ENCODE measurements at places on chromosomes 6 and 20. TPM values are rescaled to one million over a fixed set of nuclear protein-coding genes. Genes with fewer than 3 reads are reported as not detected.

DNA sequence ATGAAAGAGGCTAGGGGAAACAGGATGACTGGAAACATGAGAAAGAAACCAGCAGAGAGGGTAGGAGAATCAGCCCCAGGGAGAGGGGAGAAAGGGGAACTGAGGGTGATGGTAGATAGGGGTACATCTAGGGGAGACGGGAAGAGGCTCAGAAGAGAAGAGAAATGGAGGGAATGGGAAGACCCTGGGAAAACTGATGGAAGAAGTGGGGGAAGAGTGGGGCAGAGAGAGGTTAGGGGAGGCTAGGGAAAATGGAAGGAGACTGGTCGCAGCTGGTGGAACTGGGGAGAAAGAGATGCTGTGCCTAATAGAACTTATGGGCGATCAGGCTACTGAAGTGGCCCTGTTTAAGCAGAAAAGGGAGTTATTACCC is 548 bp downstream of the PROCR start:
- no peaks in the 10 kb centered on the region for H3K27me3 ChIP-seq
- H3K36me3 ChIP-seq = no peaks in the 10 kb centered on the region
- H3K4me1 ChIP-seq = no peaks in the 10 kb centered on the region
- H3K27ac ChIP-seq = no peak overlapping the region
- no peak overlapping the region for H3K4me3 ChIP-seq

GRCh38 chr6:157281570-157281969 is 41.7 kb downstream of the TMEM242 start:
- no peaks in the 10 kb centered on the region for H3K4me1 ChIP-seq
- H3K27me3 ChIP-seq = no peaks in the 10 kb centered on the region
- no peak overlapping the region for H3K27ac ChIP-seq
- H3K4me3 ChIP-seq = no peak overlapping the region
- no peaks in the 10 kb centered on the region for H3K36me3 ChIP-seq
- DNase-seq = no peak

DNA sequence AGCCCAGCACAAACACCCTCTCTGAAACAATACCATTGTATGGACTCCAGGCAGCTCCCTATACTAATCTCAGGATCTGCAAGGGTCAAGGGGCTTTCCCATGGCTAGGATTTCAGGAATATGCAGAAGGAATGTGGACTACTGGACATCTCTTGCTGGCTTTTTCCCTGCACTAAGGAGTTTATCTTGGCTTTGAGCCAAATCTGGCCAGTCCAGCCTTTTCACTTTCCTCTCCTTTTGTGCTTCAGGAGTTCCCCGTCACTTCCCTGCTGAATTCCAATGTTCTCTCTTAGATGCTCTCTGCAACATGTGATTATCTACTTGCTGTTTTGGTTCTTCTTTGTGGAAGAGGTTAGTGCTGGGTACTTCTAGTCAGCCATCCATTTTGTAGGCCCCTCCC is 568.2 kb downstream of the HDGFL1 start:
- H3K4me3 ChIP-seq = no peak overlapping the region
- no peaks in the 10 kb centered on the region for H3K36me3 ChIP-seq
- no peaks in the 10 kb centered on the region for H3K27me3 ChIP-seq
- DNase-seq = no peak

DNA sequence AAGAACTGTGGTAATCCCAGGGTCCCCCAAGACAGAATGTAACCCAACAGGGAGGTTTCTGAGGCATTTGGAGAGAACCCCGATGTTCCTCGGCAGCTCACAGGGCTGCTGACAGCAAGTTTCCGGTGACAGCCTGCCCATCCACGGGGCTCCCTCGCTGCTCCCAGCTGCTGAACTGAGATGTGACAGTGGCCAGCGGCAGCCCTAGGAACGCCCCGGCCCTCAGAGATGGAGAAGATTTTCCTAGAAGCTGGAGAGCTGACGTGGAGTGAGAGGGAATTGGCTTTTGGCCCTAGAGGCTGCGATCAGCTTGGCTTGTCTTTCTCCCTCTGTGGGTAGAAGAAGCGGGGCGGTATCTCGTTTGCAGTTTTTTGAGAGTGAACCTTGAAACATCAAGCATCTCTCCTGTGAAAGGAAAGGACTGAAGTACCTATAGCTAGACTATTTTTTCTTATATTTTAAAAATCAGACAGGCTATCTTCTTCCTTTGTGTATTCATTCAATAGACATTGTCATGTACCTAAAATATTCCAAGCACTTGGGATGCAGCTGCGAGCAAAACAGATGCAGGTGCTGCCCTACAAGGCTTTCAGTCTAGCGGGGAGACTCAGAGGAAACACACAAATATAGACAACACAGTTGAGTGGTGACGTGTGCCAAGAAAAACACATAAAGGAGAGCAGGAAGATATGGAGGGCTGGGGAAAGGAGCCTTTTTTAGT is 28.4 kb upstream of the NFATC2 start:
- H3K36me3 ChIP-seq = no peaks in the 10 kb centered on the region
- peak; percentile 17 for DNase-seq
- no peak overlapping the region for H3K4me3 ChIP-seq
- no peaks in the 10 kb centered on the region for H3K27me3 ChIP-seq
- no peaks in the 10 kb centered on the region for H3K4me1 ChIP-seq
- no peak overlapping the region for H3K27ac ChIP-seq

- H3K4me3 ChIP-seq = no peak overlapping the region
- peak overlapping the region; percentile 73 for H3K27ac ChIP-seq
- peaks cover 30% of the 10 kb centered on the region for H3K4me1 ChIP-seq
- peak; percentile 56 for DNase-seq
- no peaks in the 10 kb centered on the region for H3K27me3 ChIP-seq
These were observed 48.2 kb downstream of the RBM38 start for GRCh38 chr20:57439432-57439831.

DNA sequence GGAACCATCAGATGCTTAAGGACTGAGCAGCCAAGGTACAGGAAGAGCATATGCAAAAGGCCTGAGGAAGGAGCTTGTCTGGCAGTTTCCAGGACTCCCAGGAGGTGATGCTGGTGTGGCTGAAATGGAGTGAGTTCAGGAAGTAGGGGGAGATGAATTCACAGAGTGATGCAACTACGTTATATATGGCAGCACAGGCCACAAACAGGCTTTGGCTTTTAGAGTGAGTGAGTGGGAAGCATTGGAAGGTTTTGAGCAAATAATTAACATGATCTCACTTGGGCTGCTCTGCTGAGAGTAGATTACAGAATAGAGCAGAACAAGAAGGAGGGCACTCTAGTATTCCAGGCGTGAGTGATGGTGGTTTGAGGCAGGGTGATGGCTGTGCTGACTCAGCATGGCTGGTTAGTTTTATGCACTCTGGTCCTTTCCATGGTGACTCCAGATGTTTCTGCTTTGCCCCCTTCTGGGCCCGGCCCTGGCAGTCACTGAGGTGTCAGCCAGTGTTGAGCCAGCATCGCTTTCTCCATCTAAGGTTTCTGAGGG is 6.5 kb downstream of the BTN2A2 start:
- DNase-seq = no peak
- H3K4me3 ChIP-seq = no peak overlapping the region
- peaks cover 5% of the 10 kb centered on the region for H3K4me1 ChIP-seq
- no peak overlapping the region for H3K27ac ChIP-seq

Gene GPR6
- total RNA-seq = not detected

Gene CLVS2
- 0.16 TPM for total RNA-seq

Gene DBNDD2
- 7.9 TPM for total RNA-seq

Gene ECT2L
- 0.16 TPM for total RNA-seq
